ENCODE measurements at places on chromosomes 4 and X.
A peak's percentile ranks its signal among the peaks of the same experiment; 100 is the strongest.

GRCh38 chr4:40630335-40631021 is 814 bp upstream of the RBM47 start:
- no peak for DNase-seq

GRCh38 chr4:43835869-43836268 is 612.7 kb downstream of the KCTD8 start:
- DNase-seq: peak; percentile 26

DNA sequence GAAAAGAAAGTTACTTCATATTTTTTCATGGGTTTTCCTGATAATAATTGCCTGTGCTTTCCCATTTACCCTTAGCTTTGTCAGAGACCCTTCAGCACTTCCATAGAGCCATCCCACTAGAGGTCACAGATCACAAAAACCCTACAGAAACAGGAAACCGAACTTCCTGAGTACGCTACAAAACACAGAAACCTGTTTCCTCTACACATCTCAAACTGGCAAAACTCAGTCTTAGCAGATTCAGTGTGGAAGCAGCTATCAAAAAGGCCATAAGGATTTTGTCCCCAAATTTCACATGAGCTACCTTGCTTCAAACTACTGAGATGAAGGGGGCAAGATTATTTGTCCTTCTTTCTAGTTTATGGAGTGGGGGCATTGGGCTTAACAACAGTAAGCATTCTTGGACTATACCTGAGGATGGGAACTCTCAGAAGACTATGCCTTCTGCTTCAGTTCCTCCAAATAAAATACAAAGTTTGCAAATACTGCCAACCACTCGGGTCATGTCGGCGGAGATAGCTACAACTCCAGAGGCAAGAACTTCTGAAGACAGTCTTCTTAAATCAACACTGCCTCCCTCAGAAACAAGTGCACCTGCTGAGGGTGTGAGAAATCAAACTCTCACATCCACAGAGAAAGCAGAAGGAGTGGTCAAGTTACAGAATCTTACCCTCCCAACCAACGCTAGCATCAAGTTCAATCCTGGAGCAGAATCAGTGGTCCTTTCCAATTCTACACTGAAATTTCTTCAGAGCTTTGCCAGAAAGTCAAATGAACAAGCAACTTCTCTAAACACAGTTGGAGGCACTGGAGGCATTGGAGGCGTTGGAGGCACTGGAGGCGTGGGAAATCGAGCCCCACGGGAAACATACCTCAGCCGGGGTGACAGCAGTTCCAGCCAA is at the start of gene MMRN1:
TSS of gene MMRN1 (plus strand) at position 206 of the 902 bp plus-strand sequence. CDS start at position 324, 118 bp downstream.
- no peak for DNase-seq

- no peak for DNase-seq
Observed at GRCh38 chr4:107050525-107051135, 14.5 kb upstream of the DKK2 start.

DNA sequence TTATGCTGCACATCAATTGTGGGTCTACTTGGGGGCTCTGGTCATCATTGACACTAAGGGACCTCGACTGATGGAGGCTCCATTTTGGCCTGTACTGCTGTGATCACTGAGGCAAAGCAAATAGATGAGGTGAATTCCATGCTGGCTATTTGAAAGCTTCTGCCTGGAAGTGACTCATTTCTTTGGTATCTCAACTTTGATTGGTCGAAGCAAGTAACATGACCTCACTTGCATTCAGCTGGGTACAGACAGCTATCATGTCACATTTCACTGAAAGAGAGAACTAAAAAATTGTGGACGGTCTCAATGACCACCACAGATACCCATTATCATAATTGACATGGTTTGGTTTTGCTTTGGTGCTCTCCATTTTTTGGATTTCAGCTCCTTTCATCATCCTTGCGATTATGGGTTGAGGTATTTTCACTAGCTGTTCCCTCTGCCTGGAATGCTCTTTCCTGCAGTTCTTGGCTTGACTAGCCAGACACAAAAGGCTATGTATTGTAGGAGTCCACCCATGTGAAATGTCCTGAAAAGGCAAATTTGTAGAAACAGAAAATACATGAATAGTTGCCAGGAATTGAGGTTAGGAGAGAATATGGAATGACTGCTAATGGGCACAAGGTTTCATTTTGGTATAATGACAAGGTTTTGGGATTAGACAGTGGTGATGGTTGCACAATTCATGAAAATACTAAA is 369.2 kb upstream of the LCORL start:
- no peak for DNase-seq

GRCh38 chrX:111869639-111870034 is 6.3 kb upstream of the TRPC5OS start:
- peak; percentile 47 for DNase-seq

DNA sequence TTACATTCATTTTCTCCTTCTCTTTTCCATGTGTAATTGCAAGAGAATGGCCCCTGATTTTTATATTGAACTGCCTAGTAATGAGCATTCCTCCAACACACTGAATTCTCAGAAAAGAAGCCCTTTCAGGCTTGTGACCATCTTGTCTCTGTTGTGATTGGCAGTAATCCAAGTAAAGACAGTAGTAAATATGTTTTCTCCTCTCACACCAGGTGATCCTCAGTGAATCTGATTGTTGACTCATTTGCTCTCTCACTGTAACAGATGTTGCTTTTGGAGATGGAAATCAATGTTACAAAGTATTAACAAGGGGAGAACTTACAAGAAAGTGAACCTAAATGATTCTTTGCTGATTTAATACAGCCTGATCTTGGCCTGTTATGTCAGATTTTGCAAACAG is 271.0 kb downstream of the AFF2 start:
- DNase-seq: no peak

DNA sequence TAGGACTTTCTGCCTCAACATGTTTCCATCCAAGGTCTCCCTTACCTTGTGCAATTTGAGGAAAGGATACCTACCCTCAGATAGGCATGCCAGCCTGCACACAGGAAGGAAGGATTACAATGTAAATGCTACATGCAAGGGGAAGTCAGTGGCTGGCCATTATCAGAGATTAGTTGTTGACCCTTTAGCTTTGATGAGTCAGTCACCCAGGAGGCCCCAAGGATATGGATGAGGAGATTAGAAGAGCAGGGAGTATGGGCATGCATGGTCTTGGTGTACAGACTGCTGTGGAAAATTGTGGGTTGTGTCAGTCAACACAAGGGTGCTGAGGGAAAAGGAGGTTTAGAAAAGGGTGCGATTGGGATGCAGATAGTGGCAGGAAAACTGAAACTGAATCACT is 92.0 kb downstream of the GUCY2F start:
- no peak for DNase-seq

DNA sequence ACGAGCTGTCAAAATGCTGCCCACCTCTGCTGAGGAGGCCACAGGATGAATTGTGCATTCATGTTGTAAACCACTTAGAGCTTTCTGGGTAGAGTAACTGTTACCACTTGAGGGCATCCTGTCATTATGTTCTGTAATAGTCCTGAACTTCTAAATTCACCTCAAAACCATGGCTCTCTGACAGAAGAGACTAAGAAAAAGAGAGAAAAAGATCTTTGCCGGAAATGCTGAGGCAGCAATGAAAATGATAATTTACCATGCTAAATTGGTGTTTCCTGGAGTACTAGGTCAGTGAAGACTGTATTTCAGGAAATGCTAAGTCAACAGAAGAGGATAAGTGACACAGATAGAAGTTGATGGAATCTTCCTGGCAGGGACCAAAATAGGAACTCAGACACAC is 942.3 kb upstream of the SLIT2 start:
- no peak for DNase-seq

DNA sequence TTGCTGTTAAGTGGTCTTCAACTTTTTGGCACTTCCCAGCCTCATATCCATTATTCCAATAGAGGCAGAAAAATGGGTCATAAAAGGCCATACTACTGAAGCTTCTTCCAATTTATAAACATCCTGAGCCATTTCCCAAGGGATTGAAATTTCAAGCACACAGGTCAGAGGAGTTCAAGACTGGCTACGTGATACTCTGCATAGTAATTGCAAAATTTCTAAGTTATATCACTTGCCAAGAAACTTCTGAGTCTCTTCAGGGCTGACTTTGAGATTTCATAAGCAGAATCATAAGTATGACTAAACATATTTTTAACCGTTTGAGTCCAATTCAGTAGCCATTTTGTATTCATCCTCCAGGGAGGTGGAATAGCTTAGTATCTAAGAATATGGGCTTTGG is 75.6 kb upstream of the RXFP1 start:
- DNase-seq: no peak

DNA sequence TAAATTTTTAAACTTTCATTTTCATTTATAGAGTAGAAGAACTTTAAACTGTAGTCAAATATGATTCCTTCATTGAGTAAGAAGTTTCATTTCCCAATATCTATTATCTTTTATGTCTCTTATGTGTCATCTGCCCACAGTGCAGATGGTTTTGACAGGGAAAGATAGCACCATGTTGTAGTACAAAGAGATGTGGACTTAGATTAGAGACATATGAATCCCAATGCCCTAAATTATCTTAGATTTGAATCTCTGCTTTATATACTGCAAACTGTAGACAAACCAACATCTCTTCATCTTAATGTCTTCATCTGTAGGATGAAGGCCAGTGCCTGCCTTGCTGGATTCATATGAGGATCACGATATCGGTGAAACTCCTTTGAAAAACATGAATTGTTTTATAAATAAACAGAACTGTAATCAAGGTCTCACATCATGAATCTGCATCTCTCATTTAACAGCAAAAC is 217.5 kb downstream of the BANK1 start:
- DNase-seq: no peak

DNA sequence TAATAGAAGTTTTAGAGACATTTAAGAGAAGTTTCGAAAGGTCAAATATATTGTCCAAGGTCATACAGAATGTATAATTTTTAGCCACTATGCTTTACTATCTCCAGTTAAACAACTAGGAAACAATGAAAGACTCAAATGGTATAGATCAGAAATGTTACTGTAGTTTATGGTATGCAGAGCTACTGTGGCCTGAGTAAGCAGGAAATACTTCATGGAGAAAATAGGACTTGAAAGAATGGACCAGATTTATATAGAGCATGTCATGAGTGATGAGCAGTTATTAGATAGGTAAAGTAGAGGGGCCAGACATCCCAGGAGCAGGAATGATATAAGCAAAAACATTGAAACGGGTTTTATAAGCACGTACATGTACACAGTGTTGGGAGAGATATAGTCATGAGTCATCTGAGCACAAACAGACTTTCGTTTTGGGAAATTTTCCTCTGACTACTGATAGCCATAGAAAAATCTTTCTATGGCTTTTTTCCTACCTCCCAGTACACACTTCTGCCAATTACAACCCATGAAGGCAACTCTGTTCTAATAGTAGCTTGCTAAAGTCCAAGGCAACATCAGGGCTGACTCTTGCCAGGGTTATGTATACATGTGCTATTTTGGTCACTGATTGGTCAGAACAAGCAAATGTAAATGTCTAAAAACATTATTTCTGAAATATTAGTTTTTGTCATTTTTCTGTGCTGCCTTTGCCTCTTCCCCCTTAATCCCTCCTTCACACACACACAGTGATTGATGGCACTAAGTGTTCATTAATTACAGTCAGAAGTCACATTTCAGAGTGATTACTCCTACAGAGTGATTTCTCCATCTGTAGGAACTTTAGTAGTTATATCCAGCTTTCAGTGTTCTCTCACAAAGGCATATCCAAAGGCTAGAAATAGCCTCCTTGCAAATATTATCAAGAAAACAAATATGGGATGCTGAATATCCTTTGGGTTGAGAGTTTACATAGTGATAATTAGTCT is 198.7 kb downstream of the ENOX2 start:
- DNase-seq: no peak

DNA sequence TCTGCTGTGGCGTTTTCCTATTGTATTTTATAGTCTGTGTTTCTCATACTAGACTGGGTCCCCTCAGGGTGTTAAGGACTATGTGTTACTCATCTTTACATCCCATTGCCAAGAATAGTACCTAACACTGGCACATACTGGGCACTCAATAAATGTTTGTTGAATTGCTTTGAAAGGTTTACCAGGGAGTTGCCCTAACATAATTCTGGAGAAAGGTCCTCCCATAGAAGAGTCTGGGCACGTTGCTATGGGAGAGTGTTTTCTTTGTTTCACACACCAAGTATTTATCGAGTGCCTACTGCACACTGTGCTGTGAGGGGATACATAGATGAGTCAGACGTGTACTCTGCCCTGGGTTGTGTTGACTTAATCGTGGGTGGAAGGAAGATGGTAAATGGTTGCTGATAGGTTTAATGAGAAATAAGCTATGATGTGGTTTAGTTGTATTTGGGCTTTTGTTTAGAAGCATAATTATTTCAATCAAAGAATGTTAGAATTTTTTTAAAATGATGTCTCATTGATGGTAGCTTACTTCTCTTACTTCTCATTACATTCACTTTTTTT is 42.9 kb downstream of the AFF1 start:
- peak; percentile 10 for DNase-seq

GRCh38 chr4:127311371-127311770 is 321.4 kb upstream of the INTU start:
- no peak for DNase-seq

GRCh38 chr4:2296631-2297601 is 35.0 kb upstream of the MXD4 start:
- DNase-seq: no peak

GRCh38 chr4:31365006-31365690 is 645.0 kb downstream of the PCDH7 start:
- no peak for DNase-seq

GRCh38 chrX:86047174-86047935 is at the start of gene CHM:
Gene CHM (minus strand): TSS chrX:86047558. CDS start chrX:86047532, 26 bp downstream.
- no peak for DNase-seq

DNA sequence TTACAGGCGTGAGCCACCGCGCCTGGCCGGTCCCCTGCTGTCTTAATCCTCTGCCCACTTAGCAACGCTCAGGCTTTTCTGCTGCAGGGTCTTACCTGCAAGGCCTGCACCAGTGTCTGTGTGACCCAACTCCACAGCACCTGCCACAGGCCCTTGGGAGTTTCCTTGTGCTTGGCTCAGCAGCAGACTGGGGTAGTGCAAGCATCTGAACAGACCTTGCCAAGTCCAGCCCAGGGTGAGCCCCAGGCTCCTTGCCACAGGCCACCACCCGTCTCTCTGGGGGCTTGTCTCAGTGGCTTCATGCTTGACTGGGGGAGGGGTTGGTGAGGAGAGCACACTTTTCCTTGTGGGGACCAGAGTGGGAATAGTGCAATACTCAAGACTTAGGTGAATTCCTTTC is 87.0 kb downstream of the FAM193A start:
- DNase-seq: no peak

DNA sequence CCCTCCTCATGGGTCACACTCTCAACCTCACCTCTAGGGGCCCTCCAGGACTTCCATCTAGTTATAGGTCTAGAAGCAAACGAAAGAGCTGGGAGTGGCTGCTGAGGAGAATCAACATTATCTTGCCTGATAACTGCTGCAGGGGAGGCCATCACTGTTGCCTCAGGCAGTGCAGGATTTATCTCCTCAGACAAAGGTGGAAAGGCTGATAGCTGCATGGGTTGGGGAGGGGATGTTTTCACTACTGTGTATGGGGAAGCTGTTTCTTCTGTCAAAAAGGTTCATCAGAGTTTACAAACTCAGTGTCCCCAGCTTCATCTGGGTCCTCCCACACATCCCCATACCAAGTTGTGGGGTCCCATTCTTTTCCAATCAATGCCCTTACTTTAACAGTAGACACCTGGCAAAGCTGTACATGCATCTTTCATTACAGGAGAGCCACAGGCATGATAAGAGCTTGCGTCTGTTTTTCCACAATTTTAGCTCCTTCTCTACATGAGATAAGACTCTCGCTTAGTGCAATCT is 17.6 kb upstream of the PRDM8 start:
- no peak for DNase-seq

GRCh38 chr4:26520728-26521450 is 30.6 kb upstream of the CCKAR start:
- no peak for DNase-seq

Measured in NCI-H774 (cell line).